ENCODE measurements at places on chromosomes 5 and 9.

DNA sequence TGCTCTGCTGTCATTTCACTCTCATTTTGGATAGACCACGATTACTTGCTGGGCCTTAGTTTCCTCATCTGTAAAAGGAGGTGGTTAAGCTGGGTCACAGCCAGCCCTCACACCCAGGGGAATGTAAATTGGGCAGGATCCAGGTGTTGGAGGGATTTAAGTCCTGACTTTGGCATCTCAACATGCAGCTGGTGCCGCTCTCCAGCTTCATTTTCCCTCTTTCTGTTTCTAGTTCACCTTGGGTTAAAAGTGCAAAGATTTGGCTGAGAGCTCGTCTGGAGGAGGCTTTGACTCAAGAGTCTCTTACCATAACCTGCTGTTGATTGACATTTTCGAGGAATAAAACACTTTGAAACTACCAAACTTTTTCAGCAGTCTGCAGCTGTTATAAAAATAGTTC lies 144.3 kb upstream of the DHFR start:
- DNase-seq: no peak

DNA sequence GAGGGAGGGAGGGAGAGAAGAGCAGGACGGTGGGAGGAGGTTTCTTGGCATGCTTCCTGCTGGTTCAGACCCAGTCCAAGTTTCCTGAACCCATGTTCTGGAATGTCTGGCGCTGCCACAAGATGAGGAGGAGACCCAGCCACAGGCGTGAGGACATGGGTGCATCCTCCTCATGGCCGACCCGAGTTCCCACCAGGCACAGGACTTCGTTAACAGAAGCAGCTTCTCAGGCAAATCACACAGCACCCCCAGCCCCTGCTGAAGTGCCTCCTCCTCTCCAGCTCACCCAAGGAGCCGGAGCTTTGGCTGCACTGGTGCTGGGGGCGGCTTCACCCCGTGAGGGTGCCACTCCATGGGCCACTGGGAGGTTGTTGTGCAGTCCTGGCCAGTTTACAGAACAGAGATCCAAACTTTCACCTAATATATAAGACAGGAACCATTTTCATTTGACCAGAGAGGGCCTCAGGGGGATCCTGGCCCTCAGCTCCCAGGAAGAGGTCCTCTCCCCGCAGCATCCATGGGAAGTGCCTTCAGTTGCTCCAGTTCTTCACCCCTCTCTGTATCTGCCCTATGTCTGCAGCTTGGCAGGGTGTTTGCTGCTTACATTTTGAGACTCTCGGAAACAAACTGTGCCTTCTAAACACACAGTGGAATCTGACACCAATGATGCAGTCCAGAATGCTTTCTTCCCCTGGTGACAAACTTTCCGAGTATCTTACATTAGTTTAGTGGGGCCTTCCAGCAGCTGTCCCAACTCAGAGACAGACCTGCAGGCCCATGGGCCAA lies 10.2 kb upstream of the NKD2 start:
- DNase-seq: no peak

GRCh38 chr5:150144246-150144801 lies 11.3 kb downstream of the PDGFRB start:
- no peak for DNase-seq

GRCh38 chr9:77956555-77956954 lies 75.1 kb downstream of the GNAQ start:
- DNase-seq: no peak

DNA sequence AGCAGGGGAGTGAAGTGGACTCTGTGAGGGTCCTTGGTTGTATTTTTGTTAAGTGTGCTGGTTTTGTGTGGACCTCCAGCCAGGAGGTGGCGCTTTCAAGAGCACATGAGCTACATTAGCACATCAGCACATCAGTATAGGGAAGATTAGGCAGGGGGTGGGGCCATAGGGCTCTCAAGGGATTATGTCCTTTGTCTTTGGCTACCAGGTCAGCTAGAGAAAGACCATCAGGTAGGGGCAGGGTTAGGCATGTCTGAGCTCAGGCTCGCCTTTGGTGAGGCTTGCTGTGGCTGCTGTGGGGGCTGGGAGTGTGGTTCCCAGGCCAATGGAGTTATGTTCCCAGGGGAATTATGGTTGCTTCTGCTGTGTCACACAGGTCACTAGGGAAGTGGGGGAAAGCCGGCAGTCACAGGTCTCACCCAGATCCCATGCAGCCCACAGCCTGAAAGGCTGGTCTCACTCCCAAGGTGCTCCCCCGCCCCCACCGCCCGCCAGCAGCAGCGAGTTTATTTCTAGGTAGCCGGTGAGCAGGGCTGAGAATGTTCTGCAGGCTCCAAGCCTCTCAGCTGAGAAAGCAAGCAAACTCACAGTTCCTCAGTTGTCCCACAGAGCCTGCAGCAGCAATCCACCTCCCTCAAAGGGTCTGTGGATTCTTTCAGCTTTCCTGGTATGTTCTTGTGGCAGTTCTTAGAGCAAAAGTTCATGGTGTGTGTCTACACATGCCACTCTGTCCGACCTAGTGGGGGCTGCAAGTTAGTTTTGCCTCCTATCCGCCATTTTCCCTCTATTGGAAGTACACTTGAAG lies 13.7 kb downstream of the OR1J1 start:
- no peak for DNase-seq

DNA sequence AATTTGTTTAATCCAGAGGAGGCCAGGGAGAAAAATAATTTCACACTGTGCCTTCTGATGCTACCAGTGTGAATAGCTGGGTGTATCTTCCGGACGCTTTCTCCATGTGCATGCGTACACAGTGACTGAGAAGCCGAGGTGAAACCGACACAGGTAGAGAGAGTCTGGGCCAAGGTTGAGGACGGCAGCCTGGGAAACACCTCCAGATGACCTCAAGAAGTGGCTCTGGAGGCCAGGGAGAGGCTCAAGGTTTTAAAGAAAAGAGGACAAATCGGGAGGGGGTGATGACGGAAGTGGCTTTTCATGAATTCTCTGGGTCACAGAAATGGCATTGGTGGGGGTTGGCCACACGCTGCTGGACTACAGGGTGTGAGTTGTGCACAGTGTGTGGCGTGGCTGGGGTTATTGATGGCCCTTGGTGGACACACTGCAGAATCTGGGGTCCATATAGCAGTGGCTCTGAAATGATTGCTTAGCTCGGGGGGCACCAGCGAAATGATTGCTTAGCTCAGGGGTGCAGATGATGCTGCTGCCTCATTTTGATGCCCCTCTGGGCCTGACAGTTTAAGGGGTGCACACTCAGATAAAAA lies 34.1 kb upstream of the LRRC14B start:
- no peak for DNase-seq

GRCh38 chr5:362189-362588 lies 40.7 kb downstream of the AHRR start:
- no peak for DNase-seq

DNA sequence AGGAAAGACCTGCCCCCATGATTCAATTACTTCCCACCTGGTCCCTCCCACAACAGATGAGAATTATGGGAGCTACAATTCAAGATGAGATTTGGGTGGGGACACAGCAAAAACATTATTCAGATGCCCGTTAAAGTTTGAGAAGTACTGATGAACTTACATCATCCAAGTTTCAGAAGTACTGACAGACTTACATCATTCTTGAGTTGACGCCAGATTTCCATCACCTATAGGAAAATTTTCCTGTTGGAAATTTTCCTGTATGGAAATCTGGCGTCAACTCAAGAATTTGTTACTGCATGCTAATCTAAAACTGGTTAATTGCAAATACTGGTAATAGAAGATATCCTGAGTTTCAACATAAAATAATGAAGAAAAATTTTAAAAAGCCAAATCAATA lies 975.9 kb downstream of the MAT2B start:
- DNase-seq: no peak

GRCh38 chr5:35198686-35199085 lies 31.6 kb downstream of the PRLR start:
- no peak for DNase-seq

GRCh38 chr9:137163365-137163715 lies 6.5 kb downstream of the LRRC26 start:
- DNase-seq: no peak

DNA sequence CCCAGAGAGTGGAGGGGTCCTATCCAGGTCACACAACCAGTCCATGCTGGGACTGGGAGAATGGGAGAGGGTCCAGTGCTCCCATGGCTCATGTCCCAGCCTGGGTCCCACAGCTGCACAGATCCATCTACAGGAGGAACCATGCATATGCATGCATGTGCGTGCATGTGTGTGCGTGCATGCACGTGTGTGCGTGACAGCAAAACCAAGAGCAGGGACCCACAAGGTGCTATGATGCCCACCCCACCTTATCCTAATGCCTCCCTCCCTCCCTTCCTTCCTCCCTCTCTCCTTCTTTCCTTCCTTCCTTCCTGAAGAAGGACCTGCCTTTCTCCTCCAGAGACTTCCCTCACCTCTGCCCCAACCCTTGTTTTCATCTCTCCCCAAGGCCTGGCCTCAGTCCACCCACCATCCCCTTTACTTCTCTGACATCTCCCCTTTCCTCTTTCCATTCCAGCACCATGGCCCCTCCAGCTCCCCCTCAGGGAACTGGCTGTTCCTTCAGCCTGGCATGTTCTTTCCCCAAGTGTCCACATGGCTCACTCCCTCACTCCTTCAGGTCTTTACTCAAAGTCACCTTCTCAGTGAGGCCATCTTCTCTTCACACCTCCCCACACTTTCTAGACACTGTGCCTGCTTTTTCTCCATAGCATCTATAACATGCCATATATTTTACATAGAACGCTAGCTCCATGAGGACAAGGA lies 21.8 kb downstream of the AQP7 start:
- DNase-seq: no peak

DNA sequence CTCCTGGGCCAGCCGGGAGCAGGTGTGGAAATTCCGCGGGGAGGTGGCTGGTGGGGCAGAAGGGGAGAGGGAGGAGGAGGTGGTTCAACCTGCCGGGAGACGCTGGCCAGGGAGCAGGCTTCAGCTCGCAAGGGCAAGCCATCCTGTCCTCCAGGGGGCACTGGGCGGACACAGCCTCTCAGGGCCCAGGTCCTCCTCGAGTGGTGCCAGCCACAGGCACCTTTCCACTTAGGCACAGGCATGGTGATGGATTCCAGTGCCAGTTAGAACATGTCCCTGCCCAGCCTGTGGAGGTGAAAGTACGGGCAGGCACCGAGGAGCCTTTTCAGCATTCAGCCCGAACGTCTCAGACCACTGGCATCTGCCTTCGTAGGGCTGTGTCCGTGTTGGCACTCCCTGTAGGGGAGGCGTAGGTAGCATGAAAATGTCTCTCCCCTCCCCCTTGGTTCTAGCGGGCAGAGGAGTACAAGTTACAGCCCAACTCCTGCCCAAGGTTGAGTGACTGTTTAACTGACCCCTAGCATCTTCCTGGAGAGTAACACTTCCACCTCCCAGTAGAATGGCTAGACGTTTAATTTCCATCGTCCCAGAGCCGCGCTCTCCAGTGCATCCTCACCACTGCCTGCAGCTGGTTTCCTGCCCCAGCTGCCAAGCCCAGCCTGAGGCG lies 48.9 kb downstream of the DAB2IP start:
- no peak for DNase-seq
